ENCODE measurements at places on chromosomes 1 and 21.

DNA sequence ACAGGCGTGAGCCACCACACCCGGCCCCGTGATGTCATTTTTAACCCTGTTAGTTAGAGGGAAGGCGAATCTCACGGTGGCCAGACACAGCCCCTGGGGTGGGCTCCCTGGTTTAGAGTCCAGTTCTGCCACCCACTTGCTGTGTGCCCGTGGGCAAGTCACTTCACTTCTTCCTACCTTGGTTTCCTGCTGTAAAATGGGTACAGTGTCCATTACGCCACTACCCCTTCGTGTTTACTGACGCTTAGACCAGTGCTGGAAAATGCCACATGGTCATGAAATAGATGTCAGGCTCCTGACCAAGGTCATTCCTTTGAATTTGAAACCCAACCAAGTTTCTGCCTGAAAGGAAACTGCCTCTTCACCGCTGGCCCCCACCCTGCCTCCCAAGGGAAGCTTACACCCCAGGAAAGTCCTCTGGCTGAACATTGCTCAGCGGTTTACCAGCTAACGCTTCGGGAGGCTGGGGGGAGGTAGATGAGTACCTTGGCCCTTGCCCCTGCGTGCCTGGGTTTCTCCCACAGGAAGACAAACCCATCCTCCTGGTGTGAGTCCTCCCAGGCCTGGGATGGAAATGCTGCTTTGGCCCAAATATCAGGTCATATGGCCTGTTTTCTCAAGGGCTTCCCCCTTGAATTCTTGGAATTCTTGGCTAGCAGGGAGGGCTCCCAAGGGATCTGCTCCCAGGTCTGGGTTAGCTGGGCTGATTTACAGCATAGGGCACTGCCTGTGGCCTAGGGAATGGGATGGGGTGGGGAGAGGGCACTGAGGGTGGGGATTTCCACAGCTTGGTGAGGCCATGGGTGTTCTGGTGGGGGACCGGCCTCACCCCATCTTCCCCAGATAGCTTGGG is 7.6 kb upstream of the AADACL4 start:
- no peak for DNase-seq

DNA sequence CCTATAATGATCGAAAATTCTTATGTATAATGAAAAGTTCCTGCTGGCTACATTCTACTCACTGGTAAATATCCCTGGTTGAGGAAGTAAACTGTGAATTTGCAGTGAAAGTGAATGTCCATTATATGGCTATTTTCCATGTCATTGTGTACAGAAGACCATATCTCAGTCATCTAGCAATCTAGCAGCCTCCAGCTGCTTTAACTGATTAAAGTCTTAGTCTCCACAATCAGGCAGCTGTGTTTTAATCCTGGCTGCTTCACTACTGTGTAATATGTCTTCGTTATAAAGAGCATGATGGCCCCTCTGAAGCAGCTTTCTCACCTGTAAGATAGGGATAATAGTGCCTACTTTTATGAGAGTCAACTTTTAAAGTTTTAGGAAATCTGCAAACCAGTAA is 11.4 kb downstream of the CLCA2 start:
- DNase-seq, result no peak

DNA sequence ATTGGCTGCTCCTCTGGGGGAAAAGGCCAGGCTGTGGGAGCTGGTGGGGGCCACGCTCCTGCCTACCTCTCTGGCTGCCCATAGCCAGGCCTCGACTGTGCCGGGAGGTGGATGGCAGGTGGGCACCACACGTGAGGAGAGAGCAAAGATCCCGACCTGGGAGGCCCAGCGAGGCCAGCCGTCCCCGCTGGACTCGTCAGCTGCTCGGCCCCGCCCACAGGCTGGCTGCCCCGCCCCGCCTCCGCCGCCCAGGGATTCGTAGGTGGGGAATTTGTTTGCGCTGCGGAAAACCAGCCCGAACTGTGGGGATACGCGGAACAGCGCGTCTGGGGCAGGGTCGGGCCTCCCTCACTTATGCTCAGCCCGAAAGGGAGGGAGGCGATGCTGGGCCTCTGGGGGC is 31.7 kb downstream of the TP73 start:
- no peak for DNase-seq

DNA sequence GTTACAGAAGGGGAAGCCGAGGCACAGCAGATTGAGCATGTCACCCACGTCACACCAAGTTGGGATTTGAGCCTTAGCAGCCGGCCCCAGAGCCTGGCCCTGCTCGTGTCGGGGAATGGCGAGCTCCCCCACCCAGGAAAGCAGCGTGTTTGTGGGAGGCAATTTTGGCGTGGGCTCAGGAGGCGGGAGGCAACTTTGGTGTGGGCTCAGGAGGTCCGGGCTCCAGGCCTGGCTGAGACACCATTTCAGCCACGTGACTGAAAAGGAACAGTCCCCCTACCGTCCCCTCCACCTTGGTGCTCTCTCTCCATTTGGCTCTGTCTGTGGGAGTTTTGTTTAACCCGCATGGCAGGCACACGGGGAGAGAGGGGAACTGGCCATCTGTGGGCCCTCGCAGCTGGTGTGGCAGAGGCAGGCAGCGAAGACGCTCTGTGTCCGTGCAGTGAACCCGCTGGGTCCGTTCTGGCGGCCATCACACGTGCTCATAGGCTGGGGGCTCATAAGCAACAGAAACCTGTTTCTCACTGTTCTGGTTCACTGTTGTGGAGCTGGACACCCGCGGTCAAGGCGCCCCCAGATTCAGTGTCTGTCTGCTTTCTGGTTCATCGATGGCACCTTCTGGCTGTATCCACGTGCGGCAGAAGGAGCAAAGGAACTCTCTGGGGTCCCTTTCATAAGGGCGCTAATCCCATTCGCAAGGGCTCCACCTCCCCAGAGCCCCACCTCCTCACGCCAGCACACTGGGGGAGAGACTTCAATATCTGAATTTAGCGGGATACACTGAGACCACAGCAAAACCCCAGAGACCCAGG is 110.2 kb downstream of the CRYAA start:
- no peak for DNase-seq

- DNase-seq, result no peak
Measured at GRCh38 chr1:230570724-230571360, 71.4 kb upstream of the COG2 start.

GRCh38 chr1:186925881-186926669 is 97.3 kb downstream of the PLA2G4A start:
- DNase-seq, result no peak

GRCh38 chr1:213019450-213019849 is 3.8 kb upstream of the ANGEL2 start:
- no peak for DNase-seq

- DNase-seq, result no peak
Measured at GRCh38 chr1:61237659-61238358, 155.4 kb downstream of the NFIA start.

- DNase-seq, result no peak
Measured at GRCh38 chr1:58815686-58816071, 31.8 kb upstream of the JUN start.

GRCh38 chr1:23114424-23115079 is 54.1 kb downstream of the LUZP1 start:
- DNase-seq, result no peak

- DNase-seq, result no peak
Measured at GRCh38 chr1:186532466-186532865, 71.6 kb upstream of the PDC start.

GRCh38 chr1:167935216-167936067 is 1.0 kb upstream of the DCAF6 start:
- peak; percentile 55 for DNase-seq

DNA sequence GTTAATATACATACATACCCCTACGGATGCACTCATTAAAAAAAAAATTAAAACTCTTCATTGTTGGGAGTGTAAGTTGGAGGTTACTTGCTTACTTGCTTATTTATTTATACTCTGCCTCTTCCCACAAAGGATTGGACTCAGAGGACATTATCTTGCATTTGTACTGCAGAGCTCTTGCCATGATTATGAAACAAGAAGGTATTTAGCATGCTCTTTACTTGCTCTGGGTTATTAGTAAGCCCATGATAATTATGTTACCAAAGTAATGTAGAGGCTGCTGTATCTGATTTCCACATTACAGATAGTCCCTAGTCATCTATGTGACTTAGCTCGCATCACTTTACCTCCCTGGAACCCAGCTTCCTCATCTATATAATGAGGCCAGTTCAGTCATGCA is 355.1 kb upstream of the PTBP2 start:
- DNase-seq, result no peak

GRCh38 chr1:22804406-22804805 is 93.8 kb downstream of the EPHB2 start:
- no peak for DNase-seq

- no peak for DNase-seq
Measured at GRCh38 chr21:27423906-27424595, 457.2 kb upstream of the ADAMTS5 start.

- DNase-seq, result peak; percentile 9
Measured at GRCh38 chr1:94045465-94046056, 75.4 kb downstream of the ABCA4 start.

DNA sequence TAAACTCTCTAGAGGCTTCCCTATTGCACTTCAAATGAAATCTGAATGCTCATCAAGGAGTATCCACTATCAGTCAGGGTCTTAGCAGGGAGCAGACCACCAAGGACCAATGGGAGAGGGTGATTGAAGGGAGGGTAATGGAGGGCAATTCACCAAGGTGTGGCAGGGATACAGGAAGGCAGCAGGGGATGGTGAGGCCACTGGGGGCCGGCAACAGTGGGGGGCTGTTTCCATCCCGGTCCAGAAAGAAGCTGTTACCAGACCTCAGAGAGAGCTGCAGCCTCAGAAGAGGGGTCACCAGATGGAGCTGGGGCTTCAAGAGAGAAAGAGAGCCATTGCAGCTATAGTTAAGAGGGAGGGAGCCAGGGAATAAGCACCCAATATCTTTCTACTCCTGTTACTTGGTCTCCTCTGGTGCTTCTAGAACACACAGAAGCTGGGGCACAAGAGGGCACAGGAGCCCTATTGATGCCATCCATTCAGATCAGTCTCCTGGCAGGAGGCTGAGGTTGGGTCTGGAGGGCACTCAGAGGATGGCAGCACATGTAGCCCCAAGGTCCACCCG is 417.6 kb downstream of the PTPRU start:
- DNase-seq, result no peak

DNA sequence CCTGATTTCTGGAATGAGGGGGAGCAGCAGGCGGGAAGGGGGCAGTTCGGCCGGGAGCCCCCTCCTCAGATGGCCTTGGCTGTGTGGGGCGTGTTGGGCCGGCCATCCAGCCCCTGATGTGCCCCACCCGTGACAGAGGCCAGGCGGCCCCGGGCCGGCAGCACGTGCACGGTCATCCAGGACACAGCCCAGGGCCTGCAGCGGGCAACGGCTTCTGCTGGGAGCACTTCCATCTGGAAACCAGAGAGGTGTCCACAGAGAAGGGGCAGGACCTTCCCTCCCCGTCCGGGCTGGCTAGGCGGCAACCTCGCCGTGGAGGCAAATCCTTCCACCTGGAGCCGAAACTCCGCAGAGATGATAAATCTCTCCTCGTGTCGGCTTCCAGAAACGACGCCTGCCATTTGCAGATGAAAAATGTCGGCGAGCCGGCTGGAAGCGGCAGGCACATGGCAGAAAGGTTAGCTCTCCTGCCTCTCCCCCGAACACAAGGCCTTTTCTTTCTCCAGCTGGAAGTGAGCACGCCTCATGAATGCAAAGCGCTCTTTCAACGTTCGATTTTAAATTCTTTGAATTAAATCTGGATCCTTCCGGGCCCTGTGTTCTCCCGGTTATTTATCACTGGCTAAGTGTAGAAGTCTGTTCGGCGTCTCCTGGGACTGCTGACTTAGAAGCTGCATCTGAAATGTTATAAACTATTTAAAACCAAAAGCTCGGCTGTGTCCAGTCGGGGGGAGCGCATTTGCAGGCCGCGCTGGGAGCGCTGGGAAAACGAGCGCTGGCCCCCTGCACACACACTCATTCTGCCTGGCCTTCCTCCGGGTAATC is 9.4 kb upstream of the ACTRT2 start:
- DNase-seq, result no peak

GRCh38 chr1:172398193-172398592 is 22.3 kb upstream of the C1orf105 start:
- DNase-seq, result no peak

DNA sequence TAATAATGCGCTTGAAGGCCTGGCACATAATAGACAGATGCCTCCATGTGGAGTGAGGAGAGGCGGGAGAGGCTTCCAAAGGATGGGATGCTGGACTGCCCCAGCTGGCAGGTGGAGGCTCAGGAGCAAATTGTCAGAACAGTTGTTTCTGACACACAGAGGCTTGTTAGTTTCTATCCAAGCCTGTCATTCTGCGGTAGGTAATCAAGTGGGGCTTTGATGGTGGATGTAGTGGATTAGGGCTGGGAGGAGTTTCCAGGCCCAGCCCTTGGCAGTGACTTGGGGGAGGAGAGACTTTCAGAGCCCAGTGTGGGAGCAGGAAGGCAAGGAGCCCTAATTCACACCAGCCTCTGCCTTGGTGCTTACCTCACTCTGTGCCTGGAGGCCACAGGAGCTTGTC is 44.1 kb downstream of the FOXD2 start:
- DNase-seq, result no peak

DNA sequence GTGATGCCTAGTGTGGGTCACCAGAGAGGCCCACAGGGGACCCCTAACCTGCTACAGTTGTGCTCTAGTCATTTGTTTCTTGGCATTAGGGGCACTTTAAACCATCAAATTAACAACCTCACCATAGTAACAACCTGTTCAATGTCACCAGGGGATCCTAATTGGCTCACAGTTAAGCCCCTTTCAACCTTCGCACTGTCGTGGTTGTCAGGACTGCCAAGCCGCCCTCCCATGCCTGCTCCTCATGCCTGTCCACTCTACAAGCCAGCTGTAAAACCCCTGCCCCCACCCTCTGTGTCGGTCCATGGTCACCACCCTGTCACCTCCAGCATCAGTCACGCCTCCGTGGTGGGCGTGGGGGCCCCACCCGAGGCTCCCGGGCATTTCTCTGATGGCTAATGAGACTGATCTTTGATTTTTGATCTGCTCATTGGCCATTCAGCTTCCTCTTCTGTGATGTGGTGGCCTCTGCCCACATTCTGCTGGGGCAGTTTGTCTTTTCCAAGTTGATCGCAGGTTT is 96.6 kb downstream of the WDR4 start:
- DNase-seq, result no peak

GRCh38 chr21:33895356-33895755 is 20.2 kb downstream of the ATP5PO start:
- DNase-seq, result no peak

GRCh38 chr1:11978301-11978700 is 1.9 kb upstream of the MFN2 start:
- no peak for DNase-seq

DNA sequence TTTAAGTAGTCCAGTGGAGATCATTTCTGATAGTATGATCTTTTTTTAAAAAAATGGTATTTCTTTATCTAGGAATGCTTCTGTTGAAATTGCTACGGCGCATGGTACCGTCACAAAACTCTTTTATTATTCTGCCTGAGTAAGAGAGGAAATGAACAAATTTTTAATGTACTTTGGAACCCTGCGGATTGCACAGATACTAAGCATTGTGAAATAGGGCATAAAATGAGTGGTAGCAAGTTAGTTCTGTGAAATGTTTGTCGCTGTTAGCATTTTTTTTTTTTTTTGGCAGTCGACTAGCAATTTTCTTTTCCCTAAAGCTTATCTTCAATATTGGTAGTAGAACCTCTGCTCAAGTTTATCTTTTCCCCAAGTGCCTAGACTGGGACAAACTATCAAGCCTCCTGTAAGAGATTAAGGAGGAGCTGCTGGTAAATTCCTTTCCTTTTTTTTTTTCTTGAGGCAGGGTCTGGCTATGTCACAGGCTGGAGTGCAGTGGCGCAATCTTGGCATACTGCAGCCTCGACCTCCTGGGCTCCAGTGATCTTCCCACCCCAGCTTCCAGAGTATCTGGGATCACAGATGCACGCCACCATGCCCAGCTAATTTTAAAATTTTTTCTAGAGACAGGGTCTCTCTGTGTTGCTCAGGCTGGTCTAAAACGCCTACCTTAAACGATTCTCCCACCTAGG is 2.2 kb downstream of the ITSN1 start:
- DNase-seq, result no peak

GRCh38 chr1:209155546-209155945 is 428.0 kb upstream of the CAMK1G start:
- DNase-seq, result no peak

All from MM.1S (cell line).